ENCODE measurements at places on chromosomes 1 and 21. TPM values are rescaled to one million over a fixed set of nuclear protein-coding genes. Genes with fewer than 3 reads are reported as not detected.

Gene CD1B
- total RNA-seq, result not detected

Gene EMC1
- 39.9 TPM for total RNA-seq

Gene ARTN
- 0.66 TPM for total RNA-seq

Gene ZBTB8OS
- total RNA-seq, result 56.2 TPM

Gene CTSE
- total RNA-seq, result not detected

Gene MEX3A
- total RNA-seq, result 0.05 TPM

DNA sequence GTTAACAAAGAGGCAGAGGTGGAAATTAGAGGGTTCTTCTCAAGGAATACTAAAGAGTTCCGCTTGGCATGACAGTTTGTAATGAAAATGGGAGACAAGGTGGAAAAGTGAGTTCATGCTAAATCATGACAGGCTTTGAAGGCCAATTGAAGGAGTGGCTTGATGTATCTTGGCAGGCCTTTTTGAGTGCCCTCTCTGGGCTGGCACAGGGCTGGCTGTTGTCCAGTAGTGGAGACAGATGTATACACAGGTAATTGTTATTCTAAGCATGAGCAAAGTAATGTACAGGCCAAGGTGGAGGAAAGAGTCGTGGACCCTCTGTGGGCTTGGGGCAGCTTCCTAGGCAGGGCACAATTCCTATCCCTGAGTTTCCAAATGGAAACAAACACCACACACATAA, 196.7 kb upstream of the GALNT2 start:
- H3K27ac ChIP-seq, result no peak overlapping the region
- no peaks in the 10 kb centered on the region for H3K27me3 ChIP-seq
- H3K4me3 ChIP-seq, result no peak overlapping the region
- no peaks in the 10 kb centered on the region for H3K36me3 ChIP-seq
- no peak for DNase-seq

GRCh38 chr21:45308194-45309068, 20.7 kb upstream of the POFUT2 start:
- H3K27me3 ChIP-seq, result no peaks in the 10 kb centered on the region
- H3K27ac ChIP-seq, result peak overlapping the region; percentile 19
- H3K4me1 ChIP-seq, result no peaks in the 10 kb centered on the region
- DNase-seq, result no peak
- H3K36me3 ChIP-seq, result no peaks in the 10 kb centered on the region
- H3K4me3 ChIP-seq, result no peak overlapping the region

- no peak overlapping the region for H3K4me3 ChIP-seq
- H3K27me3 ChIP-seq, result no peaks in the 10 kb centered on the region
- no peak for DNase-seq
- no peaks in the 10 kb centered on the region for H3K4me1 ChIP-seq
- H3K27ac ChIP-seq, result no peak overlapping the region
Measured at GRCh38 chr1:168007691-168008090, 70.8 kb upstream of the MPC2 start.

- no peaks in the 10 kb centered on the region for H3K27me3 ChIP-seq
- DNase-seq, result peak; percentile 19
- peak overlapping the region; percentile 40 for H3K27ac ChIP-seq
- H3K4me1 ChIP-seq, result peaks cover 5% of the 10 kb centered on the region
- H3K36me3 ChIP-seq, result no peaks in the 10 kb centered on the region
Measured at GRCh38 chr21:25457411-25457810, 149.9 kb downstream of the MRPL39 start.

DNA sequence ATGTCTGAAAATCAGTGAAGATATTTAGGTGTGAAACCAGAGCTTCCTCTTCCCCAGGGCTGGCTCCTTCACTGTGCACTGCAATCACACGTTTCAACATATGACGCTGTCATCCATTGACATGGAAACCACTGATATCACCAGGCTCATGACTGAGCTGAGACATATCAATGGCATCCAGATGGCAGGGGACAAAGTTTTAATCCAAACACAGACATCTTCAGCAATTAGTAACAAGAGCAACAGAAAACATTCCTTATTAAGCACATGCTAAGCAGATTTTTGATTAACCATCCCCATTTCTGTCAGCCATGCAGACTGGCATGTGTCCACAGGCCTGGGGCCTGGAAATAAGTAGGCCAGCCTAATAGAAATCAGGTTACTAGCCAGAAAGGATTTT, 108.0 kb upstream of the ADAR start:
- peaks cover 15% of the 10 kb centered on the region for H3K4me1 ChIP-seq
- no peak overlapping the region for H3K27ac ChIP-seq
- no peak for DNase-seq

- peaks cover 17% of the 10 kb centered on the region for H3K4me1 ChIP-seq
- no peak overlapping the region for H3K27ac ChIP-seq
- H3K27me3 ChIP-seq, result no peaks in the 10 kb centered on the region
- no peak for DNase-seq
Measured at GRCh38 chr1:205438213-205439158, 16.6 kb upstream of the LEMD1 start.

Measured in naive thymus-derived CD4-positive, alpha-beta T cell (primary cell).